ENCODE measurements at places on chromosomes 4 and X.
A peak's percentile ranks its signal among the peaks of the same experiment; 100 is the strongest.

GRCh38 chrX:77160301-77160700 is 286.9 kb upstream of the FGF16 start:
- DNase-seq = no peak

DNA sequence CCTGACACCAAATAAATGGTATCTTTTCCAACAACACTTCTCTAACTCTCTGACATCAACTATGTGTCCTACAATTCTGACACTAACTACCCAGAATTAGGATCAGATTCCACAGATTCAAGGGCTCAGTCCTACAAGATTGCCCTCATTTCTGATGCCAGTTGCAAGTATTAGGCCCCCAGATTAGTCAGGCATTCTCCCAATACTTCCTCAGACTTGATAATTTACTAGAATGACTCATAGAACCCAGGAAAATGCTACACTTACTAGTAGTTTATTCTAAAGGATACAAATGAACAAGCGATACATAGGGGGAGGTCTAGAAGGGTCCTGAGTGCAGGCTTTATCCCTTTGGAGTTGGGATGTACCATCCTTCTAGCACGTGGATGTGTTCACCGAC is 8.5 kb downstream of the TIGD2 start:
- no peak for DNase-seq

GRCh38 chr4:712093-712492 is 6.5 kb downstream of the PCGF3 start:
- no peak for DNase-seq

GRCh38 chrX:49059201-49059600 is 402 bp downstream of the CCDC120 start:
- DNase-seq = no peak

DNA sequence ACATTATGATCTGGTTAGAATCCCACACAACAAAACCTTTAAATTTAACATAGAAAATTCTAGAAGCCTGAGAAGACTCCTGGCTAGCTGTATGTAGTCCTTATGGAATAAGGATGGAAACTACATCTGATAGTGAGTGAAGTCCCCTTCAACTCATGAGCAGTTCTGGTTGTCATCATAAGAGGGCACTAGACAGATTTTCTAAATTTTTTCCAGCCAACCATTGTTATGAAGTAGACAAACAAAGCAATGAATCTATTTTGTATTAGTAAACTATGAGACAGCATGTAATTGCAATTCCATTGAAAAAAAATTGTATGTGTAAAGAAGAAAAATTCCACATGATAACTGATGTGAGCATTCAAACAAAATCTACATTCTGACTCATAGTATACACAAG is 35.2 kb downstream of the PWWP3B start:
- DNase-seq = no peak

DNA sequence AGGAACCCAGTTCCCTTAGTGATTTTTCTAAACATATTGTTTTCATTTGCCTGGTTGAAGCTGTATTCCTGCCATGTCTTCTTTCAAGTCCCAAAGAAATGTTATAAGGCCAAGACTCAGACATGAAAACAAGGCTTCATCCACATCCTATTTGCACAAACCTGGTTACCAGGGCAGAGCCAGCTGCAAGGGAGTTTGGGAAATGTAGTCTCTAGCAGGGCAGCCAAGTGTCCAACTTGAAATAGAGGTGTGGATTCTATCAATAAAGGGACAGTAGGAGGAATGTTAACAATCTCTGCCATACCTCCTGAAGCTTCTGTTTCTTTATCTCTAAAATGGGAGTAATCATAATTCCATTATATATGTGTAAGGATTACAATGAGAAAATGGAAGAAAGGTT is 56.6 kb downstream of the INTS12 start:
- DNase-seq = no peak

DNA sequence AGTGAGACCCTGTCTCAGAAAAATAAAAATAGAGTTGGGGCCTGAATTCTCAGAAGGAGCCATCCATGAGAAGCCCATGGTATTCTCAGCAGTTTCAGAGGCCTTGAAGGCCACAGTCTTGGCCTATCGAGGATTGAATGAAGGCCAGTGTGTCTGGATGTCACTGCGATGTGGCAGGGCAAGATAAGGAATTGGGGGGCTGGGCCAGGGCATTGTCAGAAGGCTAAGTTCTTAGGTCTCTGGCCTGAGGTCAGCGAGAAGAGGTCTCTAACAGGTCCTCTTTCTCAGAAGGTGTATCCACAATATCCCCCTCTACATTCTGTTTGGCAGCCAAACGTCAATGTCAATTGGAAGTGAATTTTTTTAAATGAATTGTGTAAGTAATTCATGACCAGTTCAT is 5.7 kb downstream of the ZNF275 start:
- DNase-seq = no peak

DNA sequence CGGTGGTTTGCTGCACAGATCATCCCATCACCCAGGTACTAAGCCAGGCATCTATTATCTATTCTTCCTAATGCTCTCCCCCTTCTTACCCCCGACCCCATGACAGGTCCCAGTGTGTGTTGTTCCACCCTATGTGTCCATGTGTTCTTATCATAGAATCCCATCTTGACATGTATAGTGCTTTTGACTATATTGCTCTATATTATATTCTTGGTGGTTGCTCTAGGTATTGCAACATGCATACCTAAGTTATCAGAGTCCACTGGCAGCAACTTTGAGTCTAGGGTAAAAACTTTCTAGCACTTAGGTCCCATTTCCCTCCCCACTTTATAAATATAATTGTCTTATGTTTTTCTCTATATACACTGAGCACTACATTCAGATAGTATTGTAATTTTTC is 170.3 kb downstream of the TBX22 start:
- DNase-seq = no peak

DNA sequence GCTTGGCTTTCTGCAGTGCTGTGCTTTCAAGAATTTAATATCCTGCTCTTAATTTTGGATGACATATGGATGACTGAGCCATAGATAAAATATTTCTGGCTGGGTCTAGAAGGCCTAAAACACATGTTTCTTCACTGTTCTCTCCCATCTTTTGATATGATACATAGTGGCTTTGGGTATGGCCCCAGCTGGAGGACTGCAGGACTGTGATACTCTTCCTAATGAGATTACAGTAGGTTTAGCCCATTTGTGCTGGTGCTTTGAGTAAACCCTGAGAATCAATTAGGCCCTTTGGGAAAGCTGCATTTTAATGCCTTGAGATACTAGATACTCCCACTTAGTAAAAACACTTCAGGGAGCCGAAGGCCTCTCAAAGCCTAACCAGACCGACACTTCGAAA is 38.0 kb downstream of the KIT start:
- DNase-seq = no peak

DNA sequence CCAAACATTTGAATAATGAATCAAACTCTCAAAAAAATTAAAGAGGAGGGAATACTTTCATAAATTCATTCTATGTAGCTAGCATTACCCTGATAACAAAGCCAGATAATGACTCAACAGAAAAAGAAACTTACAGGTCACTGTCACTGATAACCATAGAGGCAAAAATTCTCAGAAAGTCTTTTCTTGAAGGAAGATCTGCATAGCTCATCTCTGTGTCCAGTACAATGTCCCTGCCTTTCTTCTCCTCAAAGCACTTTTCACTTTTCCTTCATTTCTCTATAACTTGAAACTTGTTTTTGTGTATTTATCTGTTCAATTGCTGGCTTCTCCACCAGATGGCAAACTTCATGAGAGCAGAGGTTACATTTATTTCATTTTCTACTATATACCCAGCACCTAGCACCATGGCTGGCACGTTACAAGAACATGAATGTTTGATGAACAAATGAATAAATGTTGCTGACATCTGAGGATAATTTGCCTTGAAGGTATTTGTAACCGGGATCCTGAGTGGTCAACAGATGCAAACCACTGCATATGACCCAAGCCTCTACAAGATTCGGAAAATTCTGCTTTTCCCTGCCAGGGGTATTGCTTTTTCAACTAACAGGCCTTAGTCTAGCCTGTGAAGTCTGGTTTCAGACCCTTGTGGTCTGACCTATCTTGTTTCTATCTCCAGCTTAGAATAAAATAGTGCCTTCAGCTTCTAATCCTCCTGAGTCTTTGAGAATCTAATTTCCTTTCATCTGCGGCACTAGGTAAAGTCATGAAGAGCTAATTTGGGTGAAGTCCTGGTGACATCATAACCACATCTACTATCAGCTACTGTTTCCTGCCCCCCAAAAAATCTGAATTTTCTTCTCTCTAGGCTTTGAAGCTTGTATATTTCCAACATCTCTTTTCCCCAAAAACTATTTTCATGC is 52.5 kb upstream of the ANTXR2 start:
- DNase-seq = peak; percentile 10

GRCh38 chrX:63561425-63561824 is 210.3 kb upstream of the SPIN4 start:
- no peak for DNase-seq

DNA sequence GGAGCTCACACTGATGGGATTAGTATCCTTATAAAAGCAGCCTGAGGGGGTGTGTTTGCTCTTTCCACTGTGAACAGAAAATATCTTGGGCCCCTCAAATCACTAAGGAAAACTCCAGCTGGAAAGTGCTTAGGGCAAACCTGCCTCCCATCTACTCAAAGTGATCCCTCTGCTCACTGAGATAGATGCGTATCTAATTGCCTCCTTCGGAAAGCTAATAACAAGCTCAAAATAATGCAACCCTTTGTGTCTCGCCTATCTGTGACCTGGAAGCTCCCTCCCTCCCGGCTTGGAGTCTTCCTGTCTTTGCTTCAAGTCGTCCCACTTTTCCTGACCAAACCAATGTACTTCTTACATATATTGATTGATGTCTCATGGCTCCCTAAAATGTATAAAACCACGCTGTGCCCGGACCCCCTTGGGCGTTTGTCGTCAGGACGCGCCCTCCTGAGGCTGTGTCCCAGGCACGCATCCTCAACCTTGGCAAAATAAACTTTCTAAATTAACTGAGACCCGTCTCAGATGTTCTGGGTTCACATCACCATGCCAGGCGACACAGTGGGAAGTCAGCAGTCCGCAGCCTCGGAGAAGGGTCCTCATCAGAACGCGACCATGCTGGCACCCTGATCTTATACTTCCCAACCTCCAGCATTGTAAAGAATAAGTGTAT is 34.1 kb upstream of the SORCS2 start:
- DNase-seq = no peak

DNA sequence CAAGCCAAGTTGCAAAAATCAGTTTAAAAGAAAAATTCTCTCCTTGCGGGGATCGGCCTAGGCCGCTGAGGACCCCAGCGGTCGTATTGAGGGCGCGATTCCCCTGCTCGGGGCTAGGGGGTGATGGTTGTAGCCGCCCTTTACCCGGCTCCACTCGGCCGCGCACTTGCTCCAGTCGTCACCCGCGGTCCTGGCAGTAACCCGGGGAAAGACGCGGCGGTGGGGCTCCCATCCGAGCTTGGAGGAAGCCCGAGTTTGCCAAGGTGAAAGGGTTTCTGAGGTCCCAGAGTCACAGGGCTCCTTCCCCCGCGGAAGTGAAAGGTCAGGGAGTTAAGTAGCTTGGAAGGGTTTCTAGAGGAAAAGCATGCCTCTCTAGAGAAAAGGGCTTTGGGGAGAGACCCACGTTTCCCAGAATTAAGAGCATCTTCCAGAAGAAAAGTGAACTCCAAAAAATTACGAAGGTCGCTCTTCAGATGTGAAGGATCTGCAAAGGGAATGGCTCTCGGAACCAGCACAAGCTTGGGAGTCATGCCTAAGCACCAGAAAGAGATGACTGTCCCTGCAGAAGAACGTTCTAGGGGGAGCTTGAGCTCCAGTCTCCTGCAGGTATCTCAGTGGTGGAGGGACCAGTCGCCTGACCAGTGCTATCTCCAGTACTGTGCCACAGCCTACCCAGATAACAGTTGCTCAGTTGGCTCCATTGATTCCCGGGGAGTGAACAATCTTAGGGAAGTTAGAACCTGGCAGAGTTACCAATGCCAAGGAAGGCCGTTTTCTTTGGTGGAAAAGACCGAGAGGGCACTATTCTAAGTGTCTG is 875 bp downstream of the LAP3 start:
- no peak for DNase-seq

GRCh38 chrX:68941385-68941952 is 112.6 kb downstream of the EFNB1 start:
- no peak for DNase-seq

DNA sequence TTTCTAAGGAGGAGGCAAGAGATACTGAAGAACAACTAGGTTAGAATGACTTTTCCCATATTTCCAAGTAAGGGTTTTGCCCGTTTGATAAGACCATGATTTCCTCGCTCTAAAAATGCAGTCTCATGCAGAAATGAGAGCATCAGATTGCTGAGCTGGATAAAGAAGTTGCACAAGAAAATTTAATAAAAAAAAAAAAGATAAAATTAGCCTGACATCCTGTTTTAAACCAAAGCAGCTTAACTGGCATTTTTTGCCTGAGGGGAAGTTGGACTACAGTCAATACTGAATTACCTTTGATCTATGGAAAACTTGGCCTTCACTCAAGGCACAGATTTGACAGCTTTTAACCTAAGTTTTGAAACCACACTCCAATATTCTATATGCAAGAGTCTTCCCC is 208.4 kb downstream of the GASK1B start:
- no peak for DNase-seq

- no peak for DNase-seq
Measured at GRCh38 chr4:188975271-188975670, 836.0 kb downstream of the TRIML1 start.

DNA sequence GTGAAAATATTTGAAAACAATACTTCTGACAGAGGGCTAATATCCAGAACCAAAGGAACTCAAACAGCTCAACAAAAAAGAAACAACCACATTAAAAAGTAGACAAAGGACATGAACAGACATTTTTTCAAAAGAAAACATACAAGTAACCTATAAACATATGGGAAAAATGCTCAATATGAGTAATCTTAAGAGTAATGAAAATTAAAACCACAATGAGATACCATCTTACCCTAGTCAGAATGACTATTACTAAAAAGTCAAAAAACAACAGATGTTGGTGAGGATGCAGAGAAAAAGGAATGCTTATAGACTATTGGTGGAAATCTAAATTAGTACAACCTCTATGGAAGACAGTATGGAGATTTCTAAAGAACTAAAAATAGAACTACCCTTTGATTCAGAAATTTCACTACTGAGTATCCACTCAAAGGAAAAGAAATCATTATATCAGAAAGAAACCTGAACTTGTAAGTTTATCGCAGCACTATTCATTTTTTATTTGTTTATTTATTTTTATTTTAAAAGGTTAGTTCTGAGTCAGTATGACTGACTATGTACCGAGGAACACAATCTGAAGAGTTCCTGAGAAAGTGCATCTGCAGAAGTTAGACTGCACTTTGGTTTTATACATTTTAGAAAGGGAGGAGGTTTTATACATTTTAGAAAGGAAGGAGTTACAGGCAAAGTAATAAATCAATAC is 231.3 kb downstream of the INPP4B start:
- DNase-seq = no peak

GRCh38 chr4:103375278-103375677 is 177.1 kb upstream of the CENPE start:
- no peak for DNase-seq

GRCh38 chr4:182913621-182914020 is 3.6 kb downstream of the DCTD start:
- no peak for DNase-seq
